ENCODE measurements at places on chromosomes 11 and 22.

DNA sequence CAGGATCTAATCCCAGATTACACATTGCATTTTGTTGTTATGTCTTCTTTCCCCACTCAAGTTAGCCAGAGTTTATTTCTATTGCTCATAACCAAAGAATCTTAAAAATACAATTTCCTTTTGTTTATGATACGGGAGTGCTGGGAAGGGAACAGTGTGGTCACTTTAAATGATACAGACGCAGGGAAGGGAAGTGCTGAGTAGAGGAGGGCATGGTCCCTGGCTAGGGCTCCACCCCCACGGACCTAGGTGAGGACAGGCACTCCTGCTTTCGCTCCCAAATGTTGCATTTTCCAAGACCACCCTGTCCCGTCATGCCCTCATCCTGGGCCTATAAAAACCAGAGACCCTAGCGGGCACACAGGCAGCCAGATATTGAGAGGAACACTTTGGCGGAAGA is 30.6 kb upstream of the NARS2 start:
- DNase-seq: no peak

- DNase-seq: no peak
These were observed 645.1 kb downstream of the TBC1D22A start for GRCh38 chr22:47407461-47408025.

DNA sequence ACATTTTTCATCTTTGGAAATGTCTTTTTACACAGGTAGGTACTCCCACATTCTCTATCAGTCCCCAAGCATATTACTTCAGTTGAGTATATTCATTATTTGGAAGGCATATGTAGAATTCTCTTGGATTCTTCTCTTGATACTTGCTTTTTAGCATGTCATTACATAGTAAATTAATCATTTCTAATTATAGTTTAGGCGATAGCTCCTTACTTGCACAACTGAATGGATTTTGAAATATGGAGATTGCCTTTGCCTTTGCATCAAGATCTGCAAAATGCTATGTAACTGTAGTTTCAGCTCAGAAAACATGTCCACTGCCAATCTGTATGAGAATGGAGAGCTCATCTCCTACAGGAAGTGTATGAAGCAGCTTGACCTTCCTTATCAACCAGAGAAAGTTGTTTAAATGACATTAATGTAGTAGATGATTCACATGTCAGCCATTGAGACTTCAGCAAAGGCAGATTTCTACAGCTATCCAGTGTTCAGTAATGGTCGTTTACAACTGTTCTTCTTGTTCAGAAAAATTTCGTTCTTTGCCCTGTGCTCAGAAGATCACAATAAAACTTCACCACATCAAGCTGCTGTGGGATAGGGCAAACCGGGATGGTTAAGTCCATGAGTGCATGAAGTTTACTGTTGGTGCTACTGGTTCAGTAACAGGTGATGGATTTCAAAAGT is 61.6 kb downstream of the PPP6R3 start:
- DNase-seq: no peak

DNA sequence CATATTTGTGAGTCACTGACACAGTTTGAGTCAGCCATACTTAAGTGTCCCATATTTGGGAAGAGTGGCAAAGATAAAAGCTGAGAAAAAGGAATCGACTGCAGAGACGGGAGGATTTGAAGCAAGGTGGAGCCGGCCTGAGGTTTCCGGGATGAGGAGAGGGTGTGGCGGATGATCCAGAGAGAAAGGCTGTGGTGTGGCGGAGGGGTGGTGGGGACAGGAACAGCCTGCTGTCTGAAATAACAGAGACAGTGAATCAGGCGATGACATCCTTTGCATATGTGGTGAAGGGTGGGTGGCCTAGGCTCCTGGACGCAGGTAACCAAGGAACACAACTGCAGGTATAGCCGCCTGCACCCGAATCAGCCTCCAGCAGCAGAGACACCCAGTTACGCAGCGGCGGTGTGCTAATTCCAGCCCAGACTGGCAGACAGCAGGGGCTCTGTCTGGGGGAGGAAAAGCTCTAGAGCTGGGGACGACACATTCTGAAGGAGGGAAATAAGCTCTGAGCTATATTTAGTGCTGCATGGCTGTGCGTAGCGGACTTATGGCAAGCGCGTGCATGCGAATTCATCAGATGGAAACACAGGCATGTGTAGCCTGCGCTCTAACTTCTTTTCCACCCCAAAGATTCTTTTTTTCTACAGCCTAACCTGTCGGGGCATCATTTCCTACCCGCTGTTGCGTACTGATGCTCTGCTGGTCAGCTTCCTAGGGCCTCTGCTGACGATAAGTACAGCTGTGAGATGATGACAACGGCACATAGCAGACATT is 62.7 kb upstream of the BARX2 start:
- no peak for DNase-seq

DNA sequence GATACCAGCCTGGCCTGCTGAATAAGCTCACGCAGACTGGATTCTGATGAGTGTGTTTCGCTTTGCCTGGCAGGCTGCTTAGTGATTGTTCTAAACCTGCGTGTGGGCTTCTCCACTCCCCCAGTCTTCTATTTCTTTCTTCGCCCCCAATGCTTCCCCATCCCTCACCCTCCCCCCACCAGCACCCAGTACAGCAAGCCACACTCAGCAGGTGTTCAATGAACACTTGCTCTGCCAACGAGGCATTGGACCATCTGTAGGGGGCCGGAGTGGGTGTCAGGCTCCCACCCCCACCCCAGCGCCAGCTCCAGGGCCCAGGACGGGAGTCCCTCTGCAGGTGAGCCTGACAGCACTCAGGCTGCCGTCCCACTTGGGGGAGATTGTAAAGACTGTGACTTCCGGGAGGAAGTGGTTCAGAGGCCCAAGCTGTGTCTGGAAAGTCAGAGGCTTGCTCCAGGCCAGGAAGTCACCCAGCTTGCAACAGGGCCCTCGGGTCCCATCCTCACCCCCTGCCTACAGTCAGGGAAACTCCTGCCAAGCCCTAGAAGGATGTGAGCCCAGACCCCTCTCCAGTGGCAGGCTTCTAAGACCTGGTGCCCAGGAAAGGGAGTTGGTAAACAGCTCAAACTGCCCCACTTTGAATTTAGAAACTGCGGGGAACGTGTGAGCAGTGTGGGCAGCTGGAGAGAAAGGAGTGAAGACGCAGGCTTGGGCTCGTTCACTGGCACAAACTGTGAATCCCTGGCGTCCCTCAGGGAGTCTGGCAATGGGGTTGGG is 66.3 kb upstream of the PRDM11 start:
- DNase-seq: peak; percentile 62

DNA sequence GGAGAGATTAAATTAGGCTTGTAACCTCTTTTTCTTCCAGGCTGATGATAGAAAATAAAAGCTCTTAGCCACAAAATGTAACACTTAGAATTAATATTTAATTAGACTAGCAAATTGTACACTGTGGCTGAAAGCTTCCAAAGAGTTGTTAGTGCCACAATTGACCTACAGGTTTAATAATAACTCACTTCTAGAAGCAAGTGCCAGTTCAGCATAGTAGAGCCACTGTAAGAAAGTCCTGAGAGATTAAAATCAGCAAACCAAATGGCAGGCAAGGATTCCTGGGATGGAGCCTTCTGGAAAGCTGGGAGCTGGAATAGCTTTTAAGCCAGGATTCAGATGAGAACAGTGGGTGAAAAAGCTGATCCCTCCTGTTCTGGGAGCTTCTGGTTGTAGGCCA is 131.0 kb downstream of the ELP4 start:
- DNase-seq: no peak

DNA sequence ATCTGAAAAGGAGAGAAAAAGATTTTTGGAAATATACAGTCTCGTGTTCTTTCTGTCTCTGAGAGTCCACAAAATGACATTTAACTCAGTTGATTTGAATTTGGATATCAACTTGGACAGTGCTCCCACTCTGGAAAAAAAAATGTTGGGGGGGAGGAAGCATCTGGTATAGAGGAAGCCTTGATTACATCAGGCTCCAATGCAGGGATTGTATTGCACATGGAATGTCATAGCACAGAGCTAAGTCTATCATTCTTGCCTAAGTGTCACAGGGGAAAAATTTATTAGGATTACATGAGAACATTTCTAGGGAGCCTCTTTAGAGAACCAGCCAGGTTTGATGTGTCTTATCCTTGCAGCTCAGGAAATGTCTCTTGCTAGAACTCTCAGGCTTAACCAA is 23.0 kb downstream of the MS4A6A start:
- DNase-seq: no peak

DNA sequence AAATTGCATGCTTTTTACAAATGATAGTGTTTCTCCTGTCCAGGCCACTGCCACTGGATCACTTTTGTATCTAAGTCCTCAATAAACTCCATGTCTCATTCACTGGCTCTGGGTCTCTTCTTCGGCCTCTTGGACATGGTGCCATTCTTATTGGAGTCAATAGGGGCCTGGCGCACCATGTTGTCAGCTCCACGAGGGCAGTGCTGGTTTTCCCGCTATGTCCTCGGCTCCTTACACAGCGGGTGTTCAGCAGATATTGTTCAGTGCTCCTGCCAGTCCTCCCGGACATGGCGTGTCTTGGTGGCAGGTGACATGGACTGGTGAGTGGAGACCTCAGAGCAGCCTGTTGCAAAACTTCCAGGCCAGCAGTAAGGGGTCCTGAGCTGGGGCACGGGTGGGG is 3.6 kb upstream of the FAM118A start:
- DNase-seq: no peak

DNA sequence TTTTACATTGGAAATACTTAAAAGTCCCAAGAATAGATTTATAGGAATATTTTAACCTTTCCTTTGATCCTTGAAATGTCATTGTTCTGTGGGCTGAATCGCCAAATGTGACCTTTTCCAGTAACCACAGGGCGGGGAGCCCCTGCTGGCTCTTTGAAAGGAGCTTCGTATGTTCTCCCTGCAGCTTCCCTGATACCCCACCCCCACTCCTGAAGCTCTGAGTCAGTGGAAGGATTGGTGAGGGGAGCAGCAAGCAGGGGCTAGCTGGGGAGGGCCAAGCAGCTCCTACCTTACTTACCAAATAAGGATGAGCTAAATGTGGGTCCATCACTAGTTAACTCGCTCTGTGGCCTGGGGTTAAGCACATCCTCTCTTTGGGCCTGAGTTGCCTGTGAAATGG is 87.7 kb downstream of the CHST1 start:
- no peak for DNase-seq
